ENCODE measurements at places on chromosomes 4 and X.

GRCh38 chrX:5490786-5491563, 737.7 kb downstream of the NLGN4X start:
- DNase-seq, result no peak

- DNase-seq, result no peak
Observed at GRCh38 chr4:145195167-145195952, 15.0 kb upstream of the OTUD4 start.

DNA sequence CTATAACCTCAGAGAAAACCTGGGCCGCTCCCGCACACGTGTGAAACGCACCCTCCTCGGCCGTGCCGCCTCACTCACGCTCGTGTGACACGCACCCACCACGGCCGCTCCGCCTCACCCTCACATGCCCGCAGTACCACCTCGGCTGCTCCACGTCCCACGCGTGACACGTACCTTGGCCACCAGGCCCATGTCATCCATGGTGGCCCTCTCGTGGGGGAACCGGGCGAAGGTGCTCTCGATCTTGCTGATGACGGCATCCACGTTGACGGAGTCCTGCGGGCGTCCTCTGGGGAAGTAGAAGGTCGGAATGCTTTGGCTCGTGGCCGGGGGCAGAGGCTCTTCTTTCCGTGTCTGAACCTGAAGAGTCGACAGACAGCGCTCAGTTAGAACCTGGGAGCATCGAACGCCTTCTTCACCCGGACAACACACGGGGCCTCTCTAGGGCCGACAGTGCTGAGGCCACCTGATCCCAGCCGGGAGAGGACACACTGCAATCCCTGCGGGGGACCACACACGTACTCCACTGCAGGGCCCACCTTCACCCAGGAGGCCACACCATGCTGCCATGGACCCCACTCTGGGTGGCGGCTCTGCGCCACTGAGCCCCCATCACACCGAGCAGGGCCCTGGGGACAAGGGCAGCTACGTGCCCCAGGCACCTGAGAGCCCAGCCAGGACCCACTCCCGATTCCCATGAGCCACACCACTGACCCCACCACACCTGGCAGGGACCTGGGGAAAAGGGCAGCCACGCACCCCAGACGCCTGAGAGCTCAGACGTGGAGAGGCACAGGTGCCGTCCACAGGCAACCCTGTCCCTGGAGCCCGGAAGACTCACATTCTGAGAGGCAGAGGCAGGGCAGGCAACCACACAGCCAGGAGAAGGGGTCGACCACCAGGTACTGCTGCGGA, 25.2 kb downstream of the PPP2R3B start:
- no peak for DNase-seq

DNA sequence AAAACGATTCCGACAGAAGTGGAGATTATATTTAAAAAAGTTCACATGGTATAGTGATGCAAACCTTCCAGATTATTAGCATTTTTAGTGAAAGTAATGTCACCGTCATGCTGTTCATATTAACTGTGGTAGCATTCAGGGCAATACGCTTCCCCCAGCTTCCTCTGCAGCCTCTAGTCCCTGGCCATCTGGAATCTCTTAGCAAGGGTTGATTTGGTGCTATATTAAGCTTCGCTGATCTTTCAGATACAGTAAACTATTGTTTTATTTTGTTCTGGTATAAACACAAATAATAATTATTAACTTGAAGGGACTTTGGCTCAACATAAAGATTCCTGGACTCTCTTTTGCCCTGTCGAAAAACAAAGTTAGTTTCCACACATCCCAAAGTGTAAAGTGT, 1080.5 kb upstream of the TENM3 start:
- no peak for DNase-seq

GRCh38 chr4:141730805-141731204, 94.4 kb downstream of the IL15 start:
- DNase-seq, result no peak

GRCh38 chr4:74062953-74063352, 24.5 kb upstream of the CXCL3 start:
- DNase-seq, result no peak

GRCh38 chr4:658681-659667, 15.1 kb downstream of the ATP5ME start:
- DNase-seq, result no peak

All from stimulated activated CD8-positive, alpha-beta memory T cell treated with anti-CD3 and anti-CD28 coated beads, Interleukin-2, amount 100 ng/mL, for 48 hours (primary cell).